ENCODE measurements at places on chromosomes 1 and 21.
A peak's percentile ranks its signal among the peaks of the same experiment; 100 is the strongest.

GRCh38 chr1:208170252-208170651 is 73.9 kb downstream of the PLXNA2 start:
- no peak for DNase-seq

DNA sequence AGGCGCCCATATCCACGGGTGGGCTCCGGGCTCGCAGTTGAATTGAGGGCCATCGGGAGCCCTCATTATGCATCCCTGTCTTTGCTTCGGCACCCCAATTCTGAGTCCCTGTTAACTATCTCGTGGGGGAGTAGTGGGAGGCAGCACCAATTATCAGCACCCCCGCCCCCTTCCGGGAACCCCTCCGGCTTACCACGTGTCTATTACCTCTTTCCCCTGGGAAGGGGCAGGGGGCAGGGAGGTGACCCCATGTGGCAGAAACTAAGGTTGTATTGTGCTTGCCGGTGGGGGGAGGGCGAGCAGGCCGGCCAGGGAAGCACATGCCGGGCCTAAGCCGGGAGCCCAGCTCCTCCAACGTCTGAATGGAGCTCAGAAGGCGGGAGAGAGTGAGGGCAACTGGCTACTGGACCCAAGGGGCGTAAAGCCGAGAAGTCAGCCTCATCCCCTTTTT is 1.0 kb downstream of the LIN28A start:
- no peak for DNase-seq

DNA sequence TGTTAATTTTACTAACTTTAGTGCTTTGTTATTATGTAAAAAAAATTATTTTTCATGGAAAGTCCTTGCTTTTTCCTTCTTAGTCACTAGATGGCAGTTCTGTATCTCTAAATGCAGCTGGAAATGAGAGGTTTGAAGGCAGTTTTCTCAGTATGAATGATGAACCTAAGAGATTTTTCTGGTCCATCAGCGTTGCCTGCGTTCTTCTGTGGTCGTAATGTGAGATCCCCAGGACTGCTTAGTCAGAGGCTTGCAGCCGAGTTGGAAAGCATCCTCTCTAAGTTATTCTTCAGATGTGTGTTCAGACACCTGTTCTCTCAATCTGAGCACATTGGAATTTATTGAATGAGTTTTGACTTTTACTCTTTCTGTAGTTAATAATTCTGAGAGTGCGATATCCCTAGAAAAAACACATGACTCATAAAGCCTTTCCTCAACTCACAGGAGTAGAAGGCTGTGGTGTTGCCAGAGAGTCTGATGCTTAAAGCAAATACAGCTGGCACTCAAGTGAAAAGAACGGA is 99.3 kb downstream of the FMN2 start:
- DNase-seq = peak; percentile 98

DNA sequence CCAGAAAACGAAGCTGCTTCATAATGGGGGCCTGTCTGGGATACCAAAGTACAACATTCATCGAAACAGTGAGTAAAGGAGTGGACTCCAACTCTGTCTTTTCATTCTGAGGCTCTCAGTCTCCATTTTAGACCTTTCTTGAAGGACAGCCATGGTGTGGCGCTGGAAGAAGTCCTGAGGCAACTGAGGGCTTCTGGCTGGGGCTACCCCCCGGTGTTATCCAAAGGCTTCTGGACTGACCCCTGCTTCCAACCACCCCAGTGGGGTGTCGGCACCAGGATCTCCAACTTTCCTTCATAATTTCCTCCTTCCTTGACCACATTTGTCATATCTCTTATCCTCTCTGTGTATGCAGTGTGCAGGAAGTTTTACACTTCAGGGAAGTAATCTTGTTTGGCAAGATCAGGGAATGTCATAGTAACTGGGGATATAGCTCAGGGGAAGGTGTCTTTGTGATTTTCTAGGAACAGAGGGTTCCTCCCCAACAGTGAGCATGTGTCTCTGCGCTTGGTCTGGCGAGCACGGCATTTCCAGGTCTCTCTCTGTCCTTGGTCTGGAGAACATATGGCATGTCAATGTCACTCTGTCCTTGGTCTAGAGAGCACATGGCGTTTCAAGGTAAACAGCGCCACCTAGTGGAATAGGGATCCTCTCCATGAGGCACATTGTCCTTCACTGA is 19.4 kb upstream of the BSDC1 start:
- peak; percentile 55 for DNase-seq

- DNase-seq = no peak
Observed at GRCh38 chr1:221567859-221568507, 173.9 kb downstream of the DUSP10 start.

- peak; percentile 5 for DNase-seq
Observed at GRCh38 chr1:198352975-198353695, 187.3 kb downstream of the ATP6V1G3 start.

- no peak for DNase-seq
Observed at GRCh38 chr1:234499943-234500245, 20.9 kb upstream of the TARBP1 start.

GRCh38 chr1:247112479-247112781 is 8.3 kb upstream of the ZNF669 start:
- DNase-seq = no peak

- DNase-seq = peak; percentile 86
Observed at GRCh38 chr1:186183219-186183618, 191.8 kb downstream of the TPR start.

DNA sequence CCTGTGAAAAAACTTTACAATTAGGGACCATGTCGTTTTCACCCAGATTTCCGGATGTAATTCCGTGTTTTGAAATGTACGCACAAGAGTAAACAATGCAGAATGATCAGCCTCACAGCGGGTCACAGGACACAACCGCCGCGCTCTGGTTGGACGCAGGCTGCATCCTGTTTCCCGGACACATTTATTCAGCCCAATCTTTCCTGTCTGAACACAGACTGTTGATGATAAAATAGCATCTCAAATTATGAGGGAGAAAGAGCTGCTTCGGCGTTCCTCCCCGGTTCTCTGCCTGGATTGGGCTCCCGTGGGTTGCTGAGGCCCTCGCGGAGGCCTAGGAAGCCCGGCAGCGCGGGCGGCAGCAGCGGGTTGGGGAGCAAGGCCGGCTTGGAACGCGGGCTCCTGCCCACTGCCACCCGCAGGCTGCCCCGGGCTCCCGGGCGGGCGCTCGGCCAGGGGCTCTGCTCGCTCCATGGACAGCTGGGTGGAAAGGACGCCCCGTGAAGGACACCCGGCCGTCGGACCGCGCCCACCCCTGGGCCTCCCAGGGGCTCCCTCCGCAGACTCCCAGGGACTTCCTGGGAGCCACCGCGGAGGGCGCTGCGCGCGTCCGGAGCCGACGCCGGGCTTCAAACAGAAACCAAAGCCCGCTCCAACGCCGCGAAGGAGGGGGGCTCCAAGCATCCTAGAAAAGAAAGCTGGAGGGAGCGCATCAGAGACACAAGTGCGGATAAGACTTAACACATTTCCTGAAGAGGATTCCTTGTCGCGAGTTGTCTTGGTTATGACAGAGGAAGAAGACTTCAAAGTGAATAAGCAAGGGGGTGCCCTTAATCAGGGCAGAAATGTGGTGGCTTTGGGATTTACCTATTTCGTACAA is 122.3 kb downstream of the ESRRG start:
- peak; percentile 80 for DNase-seq

GRCh38 chr1:207990876-207991582 is 80.1 kb upstream of the CD34 start:
- no peak for DNase-seq

DNA sequence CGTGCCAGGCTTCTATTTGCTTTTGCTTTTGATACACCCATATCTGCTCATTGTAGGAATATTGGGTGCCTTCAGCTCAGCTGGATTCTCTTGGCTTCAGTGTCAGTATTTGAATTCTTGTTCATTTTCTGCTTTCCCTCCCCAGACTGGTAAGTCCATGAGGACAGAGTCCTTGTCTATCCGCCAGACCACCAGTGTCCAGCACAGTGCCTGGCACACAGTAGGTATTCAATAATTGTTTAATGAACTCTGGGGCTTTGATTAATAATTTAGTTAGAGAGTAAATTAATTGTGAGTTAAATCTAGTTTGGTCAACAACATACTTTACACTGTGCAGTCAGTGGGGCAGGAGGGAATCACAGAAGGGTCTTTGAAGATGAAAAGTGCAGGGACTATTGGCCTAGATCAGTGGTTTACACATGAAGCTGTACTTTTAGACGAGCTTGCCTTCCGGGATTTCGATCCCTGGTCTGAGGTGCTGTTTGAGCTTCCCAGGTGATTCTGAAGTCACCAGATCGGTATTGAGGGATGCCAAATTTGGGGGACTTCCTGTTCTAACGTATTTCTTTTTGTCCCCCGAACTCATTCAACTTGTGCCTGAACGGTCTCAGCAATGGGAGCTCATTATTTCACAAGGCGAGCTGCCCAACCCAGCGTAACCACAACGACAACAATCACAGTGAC is 119.1 kb upstream of the JUN start:
- no peak for DNase-seq

- DNase-seq = peak; percentile 13
Observed at GRCh38 chr1:18575620-18576019, 55.0 kb upstream of the PAX7 start.

All from fibroblast of skin of right biceps (primary cell).